Bronchus fibroblast of lung (primary cell): ENCODE measurements at places on chromosomes 3 and 15. TPM values are rescaled to one million over a fixed set of nuclear protein-coding genes. Genes with fewer than 3 reads are reported as not detected.

PRR20G gene
- not detected in 2 replicates for total RNA-seq

SLC22A13 gene
- not detected in 2 replicates for total RNA-seq

AADACL2 gene
- total RNA-seq, result not detected in 2 replicates

GNAI2 gene
- 314 and 324 TPM in 2 replicates for total RNA-seq

ADGRG7 gene
- total RNA-seq, result not detected in 2 replicates

C2CD4A gene
- total RNA-seq, result not detected in 2 replicates

NUTM1 gene
- total RNA-seq, result not detected in 2 replicates

STRIT1 gene
- not detected in 2 replicates for total RNA-seq
